ENCODE measurements at places on chromosomes 6 and 20. TPM values are rescaled to one million over a fixed set of nuclear protein-coding genes. Genes with fewer than 3 reads are reported as not detected.

The ACAT2 gene
- total RNA-seq: 0.59 TPM

The MAS1 gene
- not detected for total RNA-seq

The NRSN2 gene
- 2.9 TPM for total RNA-seq

The SUMO4 gene
- total RNA-seq: not detected

The SLC32A1 gene
- not detected for total RNA-seq

The REM1 gene
- total RNA-seq: 1.1 TPM

The KHDC1L gene
- not detected for total RNA-seq

The SLC17A4 gene
- not detected for total RNA-seq

The DEFB123 gene
- not detected for total RNA-seq

The HFE gene
- 1.3 TPM for total RNA-seq

The OVOL2 gene
- total RNA-seq: not detected

The BCAS1 gene
- total RNA-seq: not detected

The CCR6 gene
- not detected for total RNA-seq

The STX11 gene
- total RNA-seq: 4.2 TPM

The LRRC73 gene
- not detected for total RNA-seq

The DNAH8 gene
- total RNA-seq: not detected

The CCM2L gene
- total RNA-seq: 3.1 TPM

The TMEM244 gene
- total RNA-seq: not detected

The ZFP57 gene
- total RNA-seq: not detected

The RREB1 gene
- total RNA-seq: 38.4 TPM

The NKX2-2 gene
- total RNA-seq: not detected

The PNISR gene
- 25.0 TPM for total RNA-seq

The ERVFRD-1 gene
- total RNA-seq: not detected

The SYCP2L gene
- total RNA-seq: 0.82 TPM

The CLDN20 gene
- not detected for total RNA-seq

The OOEP gene
- total RNA-seq: not detected

The FOXA2 gene
- 0.72 TPM for total RNA-seq

The C20orf204 gene
- total RNA-seq: 0.33 TPM

The MUCL3 gene
- total RNA-seq: not detected

The XKR7 gene
- not detected for total RNA-seq

The FERMT1 gene
- total RNA-seq: not detected

The SPATA25 gene
- 0.71 TPM for total RNA-seq

The NELFCD gene
- total RNA-seq: 44.3 TPM

The GCLC gene
- 16.4 TPM for total RNA-seq

The EDN1 gene
- 7.4 TPM for total RNA-seq

The WFDC5 gene
- total RNA-seq: not detected

The COX4I2 gene
- total RNA-seq: 4.4 TPM

The TMEM217 gene
- total RNA-seq: 0.22 TPM

The TRAPPC3L gene
- not detected for total RNA-seq
